Effector memory CD8-positive, alpha-beta T cell (primary cell): ENCODE measurements at places on chromosomes 2 and 18.
A peak's percentile ranks its signal among the peaks of the same experiment; 100 is the strongest.

DNA sequence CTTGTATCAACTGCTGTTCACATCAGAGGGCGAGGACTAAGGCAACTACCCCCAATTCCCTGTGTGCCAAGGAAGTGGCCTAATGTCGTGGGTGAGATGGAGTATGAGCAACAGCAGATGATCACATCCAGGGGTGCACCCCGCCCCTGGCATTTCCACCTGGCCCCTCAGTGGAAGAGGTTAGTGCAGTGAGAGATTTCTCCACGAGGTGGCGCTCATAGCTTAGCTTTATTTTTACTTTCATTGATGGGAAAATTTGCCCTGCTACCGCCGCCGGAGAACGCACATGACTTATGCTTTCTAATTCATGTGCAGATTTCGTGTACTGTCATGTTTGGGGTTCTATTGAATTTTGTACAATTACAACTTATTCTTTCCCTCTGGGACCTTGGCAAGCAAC, 470.6 kb upstream of the MEX3C start:
- DNase-seq, result no peak

- no peak for DNase-seq
Measured at GRCh38 chr2:195049372-195050031, 607.5 kb upstream of the SLC39A10 start.

- no peak for DNase-seq
Measured at GRCh38 chr2:73877071-73877802, 15.6 kb upstream of the ACTG2 start.

DNA sequence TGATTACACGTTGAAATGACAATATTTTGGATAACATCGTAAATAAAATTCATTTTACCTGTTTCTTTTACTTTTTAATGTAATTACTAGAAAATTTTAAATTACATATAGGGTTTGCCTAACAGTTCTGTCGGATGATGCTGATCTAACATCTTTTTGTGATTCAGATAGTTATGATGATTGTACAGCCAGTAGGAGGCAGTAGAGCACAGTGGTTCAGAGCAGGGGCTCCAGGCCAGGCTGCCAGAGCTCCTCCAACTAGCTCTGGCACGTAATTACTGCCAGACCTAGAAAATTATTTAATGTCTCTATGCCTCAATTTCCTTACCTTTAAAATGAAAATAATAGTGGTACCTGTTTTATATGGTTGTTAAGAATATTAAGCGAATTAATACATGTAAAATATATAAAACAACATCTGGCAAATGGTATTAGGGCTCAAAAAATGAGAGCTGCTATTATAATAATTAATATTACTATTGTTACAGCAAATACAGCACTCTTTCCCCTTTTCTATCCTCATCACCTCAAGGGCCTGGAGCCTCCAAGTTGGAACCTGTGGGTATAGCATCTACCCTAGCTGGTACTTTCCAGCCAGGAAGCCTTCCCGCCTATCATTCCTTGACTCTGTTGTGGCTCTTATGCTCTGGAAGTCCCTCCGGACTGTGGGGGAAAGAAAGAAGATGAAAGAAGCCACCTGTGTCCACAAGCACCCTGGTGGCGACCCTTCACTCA, 47.7 kb upstream of the PLA2R1 start:
- DNase-seq, result peak; percentile 27

- DNase-seq, result peak; percentile 8
Measured at GRCh38 chr2:28544405-28544921, 48.6 kb downstream of the PLB1 start.
